Stimulated activated CD8-positive, alpha-beta memory T cell treated with anti-CD3 and anti-CD28 coated beads, Interleukin-7, amount 100 ng/mL, for 24 hours (primary cell): ENCODE measurements at places on chromosomes 4 and X.

- DNase-seq: no peak
These were observed 25.6 kb downstream of the SPATA18 start for GRCh38 chr4:52076731-52077130.

DNA sequence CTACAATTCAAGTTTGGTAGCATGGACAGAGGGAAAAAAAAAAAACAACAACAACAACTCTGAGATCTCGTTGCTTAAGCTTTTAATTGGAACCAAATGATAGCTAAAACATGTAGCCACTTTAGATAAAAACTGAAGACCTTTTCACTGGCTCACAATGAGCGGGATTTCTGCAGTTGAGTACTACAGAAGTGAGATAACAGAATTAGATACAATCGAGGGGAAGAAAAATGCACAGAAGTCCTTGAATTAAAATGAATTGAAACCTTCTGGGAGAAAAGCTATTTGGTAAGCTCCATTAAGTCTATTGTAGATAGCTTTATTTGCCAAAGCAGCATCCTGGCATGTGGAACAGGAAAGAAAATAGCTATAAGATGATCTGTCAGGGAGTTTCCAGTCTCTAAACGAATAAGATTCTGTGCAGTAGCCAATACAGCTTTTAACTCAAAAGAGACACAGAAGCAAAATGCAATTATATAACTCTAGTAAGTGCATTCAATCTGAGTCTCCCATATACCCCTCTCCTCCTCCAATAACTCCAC is 248.5 kb downstream of the ENOX2 start:
- DNase-seq: no peak

DNA sequence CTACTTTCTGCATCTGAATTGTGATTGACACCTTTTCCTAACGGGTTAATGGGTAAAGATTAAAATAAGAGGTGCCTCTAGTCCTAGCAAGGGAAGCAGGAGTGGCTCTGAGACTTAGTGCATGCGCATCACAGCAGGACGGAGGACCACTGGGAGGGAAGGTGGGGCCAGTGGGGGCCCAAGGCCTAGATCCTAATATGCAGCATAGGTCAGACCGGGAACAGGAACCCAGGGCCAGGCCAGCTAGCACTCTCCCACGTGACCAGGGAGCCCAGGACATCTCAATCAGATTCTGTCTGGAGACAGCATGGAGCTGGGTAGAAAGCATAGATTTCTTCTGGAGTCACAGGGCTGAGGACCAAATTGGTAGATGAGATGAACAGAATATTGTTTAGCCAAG is 55.7 kb downstream of the RASL11B start:
- no peak for DNase-seq

- no peak for DNase-seq
These were observed 121.2 kb upstream of the NAP1L5 start for GRCh38 chr4:88818631-88819470.

- no peak for DNase-seq
These were observed 59.2 kb upstream of the CD99 start for GRCh38 chrX:2631743-2632532.

GRCh38 chr4:54322818-54323417 is 93.8 kb downstream of the PDGFRA start:
- DNase-seq: no peak

GRCh38 chrX:105874790-105875189 is 52.5 kb downstream of the NRK start:
- no peak for DNase-seq

DNA sequence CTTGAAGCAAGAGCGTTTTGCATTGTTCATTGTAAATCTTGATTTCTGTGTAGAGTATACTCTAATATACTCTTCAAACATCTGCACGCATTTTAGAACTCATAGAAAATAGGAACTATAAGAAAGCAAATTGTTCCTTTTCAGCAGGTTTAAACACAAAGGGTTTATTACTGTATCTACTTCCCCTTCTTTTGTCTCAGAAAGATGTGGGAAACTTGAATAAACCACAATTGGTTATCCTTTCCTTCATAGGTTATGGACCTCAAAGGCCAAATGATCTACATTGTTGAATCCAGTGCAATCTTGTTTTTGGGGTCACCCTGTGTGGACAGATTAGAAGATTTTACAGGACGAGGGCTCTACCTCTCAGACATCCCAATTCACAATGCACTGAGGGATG is 46.0 kb upstream of the GUCY1B1 start:
- DNase-seq: no peak

- DNase-seq: no peak
These were observed 1.5 kb downstream of the FGB start for GRCh38 chr4:154564311-154564710.

GRCh38 chrX:84240848-84241565 is 53.0 kb upstream of the RPS6KA6 start:
- no peak for DNase-seq

DNA sequence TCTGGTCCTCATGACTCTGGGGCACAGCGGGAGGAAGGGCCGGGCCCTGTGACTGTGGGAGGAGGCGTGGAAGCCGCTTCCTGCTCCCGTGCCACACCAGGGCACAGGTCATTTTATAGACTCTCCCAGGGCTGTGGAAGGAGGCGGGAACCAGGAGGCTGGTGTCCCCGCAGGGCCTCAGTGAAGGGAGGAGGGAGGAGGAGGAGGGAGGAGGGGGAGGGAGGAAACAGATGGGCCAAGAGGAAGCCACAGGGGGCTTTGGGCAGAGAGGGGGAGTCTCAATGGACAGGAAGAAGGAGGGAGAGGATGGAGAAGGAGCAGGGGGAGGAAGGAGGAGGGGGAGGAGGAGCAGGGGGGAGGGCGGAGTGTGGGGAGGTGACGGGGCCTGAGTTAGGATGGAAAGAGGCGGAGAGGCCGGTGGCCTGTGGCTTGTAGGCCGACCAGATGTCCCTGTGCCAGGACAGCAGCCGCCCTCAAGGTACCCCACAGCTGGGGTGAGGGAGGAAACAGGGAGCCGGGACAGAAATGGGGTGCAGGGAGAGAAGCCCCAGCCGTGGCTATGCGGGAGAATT is 6.2 kb upstream of the PLCXD1 start:
- DNase-seq: no peak

- no peak for DNase-seq
These were observed 66.2 kb downstream of the MAGEA1 start for GRCh38 chrX:153245288-153245731.

GRCh38 chrX:143634309-143634662 is 1.6 kb downstream of the SLITRK4 start:
- DNase-seq: no peak

- DNase-seq: no peak
These were observed 384.5 kb downstream of the RPA4 start for GRCh38 chrX:97268182-97268680.

GRCh38 chrX:140764401-140764919 is 54.9 kb downstream of the LINC00632 start:
- DNase-seq: no peak

- DNase-seq: no peak
These were observed 40.6 kb downstream of the CLCN3 start for GRCh38 chr4:169660929-169661328.

- no peak for DNase-seq
These were observed 1.3 kb downstream of the INPP4B start for GRCh38 chr4:142844782-142845181.

DNA sequence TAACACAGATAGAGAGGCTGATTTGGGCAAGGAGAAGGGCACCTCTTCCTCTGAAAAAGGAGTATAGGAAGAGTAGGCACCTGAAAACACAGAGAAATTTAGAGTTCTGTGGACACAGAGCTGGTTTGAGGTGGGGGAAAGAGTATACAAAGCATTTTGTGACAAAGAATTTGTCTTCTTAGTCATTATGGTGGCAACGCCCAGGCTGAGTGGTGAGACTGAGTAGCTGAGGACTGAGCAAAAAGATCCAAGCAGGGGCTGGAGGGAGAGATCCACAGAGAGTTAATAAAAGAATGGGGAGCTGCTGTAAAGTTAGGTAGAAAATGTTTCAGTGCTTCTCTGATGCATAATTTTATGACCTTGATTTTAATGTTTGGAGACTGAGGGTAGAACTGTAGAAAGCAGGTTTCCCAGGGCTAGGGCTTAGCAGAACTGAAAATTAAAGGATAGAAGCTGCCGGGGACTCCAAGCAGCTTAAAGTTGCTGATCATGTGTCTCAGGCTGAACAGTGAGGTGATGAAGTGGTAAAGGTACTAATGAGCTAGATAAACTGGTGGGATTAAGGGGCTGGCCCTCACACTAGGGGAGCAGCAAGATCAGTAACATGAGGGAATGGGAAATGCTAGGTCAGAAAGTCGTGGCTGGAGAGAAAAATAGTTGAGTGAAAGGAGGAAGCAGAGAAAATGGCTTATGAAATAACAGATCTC is 118.9 kb downstream of the CEP44 start:
- DNase-seq: no peak

DNA sequence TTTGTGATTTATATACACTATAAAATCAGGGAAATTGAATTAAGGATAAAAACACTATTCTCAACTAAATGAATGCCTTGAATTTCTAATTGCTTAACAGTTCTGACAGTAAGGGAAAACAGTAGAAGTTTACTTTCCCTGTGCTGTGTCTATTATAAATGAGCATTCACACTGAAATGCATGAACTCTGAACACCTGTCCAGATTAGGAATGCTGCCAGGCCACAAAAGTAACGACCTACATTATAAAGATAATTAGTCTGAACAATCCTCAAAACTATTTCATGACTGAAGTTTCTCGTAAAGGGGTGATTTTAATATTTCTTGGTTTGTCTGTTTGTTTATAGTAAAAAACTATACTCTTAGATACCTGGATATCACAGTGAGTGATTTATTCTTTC is 2.0 kb downstream of the NDST3 start:
- no peak for DNase-seq

DNA sequence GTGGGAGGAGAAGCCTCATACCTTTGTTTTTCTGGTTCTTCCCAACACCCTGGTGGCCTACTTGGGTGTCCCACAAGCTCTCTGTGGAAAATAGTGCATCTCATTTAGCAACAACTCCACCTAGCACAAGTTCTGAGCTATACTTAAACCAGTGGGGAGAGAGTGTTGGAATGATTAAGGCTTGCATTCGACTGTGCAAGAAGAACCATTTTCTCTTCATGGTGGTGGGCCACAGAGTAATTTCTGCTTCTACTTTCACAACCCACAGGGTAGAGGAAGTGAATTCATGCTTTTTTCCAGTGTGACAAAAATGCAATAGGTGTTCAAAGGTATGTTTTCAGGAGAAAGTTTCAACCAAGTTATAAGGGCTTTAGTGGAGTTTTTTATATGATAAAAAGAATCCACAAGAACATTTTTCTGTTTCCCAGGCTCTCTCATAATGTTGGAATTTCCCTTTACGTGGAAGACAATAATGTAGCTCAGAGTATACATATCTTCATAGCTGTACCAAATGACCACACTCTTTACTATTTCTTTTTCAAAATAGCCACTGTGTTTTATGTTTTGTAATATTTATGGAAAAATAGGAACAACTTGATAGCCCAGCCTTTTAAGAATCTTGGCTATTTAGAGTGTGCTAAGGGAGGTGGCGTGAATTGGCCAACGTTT is 80.3 kb upstream of the HHIP start:
- DNase-seq: no peak

- no peak for DNase-seq
These were observed 38.4 kb downstream of the FAM193A start for GRCh38 chr4:2574863-2575262.

GRCh38 chr4:31793907-31794306 is 1073.7 kb downstream of the PCDH7 start:
- no peak for DNase-seq

DNA sequence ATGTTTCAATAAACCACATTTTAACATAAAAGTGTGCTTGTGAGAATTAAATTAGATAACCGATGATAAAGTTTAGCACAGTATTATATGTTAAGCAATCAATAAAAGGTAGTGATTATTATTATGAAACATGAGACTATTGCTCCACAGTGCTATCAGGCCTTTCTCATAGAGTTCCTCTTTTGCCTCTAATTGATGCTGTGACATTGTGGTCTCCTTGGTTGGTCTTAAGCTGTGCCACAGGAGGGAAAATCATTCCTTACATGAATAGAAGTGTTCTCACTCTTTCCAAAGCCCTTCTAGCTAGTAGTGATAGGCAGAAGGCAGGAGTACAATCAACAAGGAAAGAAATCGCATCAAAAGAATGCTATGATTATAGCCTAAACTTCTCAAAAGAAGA is 9.2 kb upstream of the PDHA2 start:
- no peak for DNase-seq

DNA sequence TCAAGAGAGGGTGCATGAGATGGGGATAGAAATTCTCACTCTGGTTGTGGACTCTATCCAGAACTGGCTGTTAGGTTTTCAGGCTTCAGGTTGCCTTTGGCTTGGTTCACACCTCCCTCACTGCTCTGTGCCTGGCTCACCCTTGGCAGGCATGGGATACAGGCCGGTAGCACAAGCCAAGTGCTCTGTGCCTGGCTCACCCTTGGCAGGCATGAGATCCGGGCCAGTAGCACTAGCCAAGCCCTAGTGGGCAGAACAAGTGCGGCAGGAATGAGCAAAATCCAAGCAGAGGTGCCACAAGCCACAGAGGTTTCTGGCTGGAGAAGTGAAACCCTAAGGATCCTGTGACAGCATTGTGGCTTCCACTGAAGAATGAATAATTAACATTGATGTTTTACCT is 1642.3 kb downstream of the C4orf33 start:
- DNase-seq: no peak

DNA sequence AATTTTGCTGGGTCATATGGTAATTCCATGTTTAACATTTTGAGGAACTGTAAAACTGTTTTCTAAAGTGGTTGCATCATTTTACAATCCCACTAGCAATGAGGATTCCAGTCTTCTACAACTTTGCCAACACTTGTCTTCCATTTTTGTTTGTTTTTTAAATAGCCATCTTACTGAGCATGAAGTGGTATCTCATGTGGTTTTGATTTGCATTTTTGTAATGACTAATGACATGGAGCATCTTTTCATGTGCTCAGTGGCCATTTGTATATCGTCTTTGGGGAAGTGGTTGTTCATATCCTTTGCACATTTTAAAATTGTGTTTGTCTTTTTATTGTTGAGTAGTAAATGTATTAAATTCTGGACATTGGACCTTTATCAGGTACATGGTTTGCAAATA is 94.7 kb downstream of the TMEM131L start:
- DNase-seq: no peak

- DNase-seq: no peak
These were observed 46.9 kb downstream of the ANTXR2 start for GRCh38 chr4:80026100-80026499.
